CD4-positive, alpha-beta T cell treated with Interleukin-15 for 4 hours (primary cell): ENCODE measurements at places on chromosomes 11 and 22.

DNA sequence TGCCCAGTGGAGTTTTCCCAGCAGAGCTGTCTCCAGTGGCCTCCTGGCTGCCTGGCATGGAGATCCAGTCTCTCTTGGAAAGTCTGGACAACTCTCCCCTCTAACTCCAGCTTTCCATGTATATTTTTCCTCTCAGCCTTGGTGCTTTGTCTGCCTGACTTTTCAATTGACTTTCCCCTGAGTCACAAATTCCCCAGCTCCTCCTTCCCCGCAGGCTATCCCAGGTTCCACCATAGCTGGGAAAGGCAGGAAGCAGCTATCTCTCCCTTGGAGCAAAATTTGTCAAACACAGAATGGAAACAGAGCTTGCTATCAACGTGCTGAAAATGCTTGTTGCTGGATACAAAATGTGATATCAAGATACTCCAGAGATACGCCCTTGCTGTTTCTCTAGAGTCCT lies 384.8 kb downstream of the TMEM135 start:
- DNase-seq = no peak

DNA sequence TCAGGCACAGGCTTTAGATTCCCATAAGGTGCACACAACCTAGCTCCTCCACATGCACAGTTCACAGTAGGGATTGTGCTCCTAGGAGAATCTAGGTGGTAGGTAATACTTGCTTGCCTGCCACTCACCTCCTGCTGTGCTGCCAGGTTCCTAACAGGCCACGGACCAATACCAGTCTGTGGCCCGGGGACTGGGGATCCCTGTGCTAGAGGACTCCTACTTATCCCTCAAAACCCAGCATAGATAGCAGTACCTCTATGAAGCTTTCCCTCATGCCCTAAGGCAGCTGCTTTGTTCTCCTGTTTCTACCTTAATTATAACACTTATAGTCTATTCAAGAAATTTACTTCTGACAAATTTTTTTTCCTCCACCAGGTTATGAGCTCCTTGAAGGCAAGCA lies 36.7 kb downstream of the ARHGAP20 start:
- no peak for DNase-seq

DNA sequence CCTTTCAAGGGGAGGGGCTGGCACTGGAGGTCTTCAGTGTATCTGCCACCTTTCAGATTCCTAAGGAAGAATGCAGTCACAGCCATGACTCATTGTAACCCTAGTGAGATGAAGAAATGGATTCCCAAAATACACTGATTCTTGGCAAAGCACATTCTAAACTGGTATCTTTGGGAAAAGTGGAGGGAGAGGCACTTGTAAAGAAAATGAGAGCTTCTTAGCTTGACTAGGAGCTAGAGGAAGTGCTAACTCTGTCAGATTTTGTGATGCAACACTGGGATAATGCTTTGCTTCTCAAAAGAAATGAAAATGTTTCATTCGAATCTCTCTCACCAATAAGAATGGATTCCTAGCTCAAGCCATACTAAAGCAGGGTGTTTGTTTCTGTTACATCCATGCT lies 14.3 kb downstream of the NRIP3 start:
- DNase-seq = no peak

DNA sequence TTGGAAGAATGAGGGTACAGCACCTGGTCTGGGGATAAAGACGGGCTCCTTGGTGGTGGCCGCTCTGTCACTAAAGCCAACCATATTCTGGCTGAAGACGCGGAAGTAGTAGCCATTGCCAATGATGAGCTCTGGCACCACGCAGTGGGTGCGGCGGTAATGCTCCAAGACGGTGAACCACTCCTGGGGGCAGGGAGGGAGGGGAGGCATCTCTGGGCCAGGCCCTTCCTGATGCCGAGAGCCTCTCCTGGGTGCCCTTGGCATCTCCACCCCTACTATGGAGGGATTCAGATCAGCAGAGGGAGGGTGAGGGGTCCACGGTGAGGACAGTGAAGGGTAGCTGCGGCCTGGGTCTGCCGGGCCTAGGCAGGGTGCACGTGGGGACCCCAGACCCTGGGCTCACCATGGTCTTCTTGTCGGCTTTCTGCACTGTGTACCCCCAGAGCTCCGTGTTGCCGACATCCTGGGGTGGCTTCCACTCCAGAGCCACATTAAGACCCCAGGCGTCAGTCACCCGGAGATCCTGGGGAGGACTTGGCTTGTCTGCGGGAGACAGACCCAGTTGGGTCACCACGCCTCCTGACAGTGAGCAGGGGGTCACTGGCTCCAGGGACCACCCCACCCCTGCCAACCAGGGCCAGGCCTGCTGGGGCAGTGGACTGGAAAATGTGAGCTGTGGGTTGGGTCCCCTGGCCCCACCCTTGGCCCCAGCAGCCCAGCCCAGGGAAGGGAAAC lies 19.5 kb downstream of the MYBPC3 start:
- no peak for DNase-seq

GRCh38 chr11:30451167-30451566 lies 128.3 kb downstream of the ARL14EP start:
- DNase-seq = no peak

DNA sequence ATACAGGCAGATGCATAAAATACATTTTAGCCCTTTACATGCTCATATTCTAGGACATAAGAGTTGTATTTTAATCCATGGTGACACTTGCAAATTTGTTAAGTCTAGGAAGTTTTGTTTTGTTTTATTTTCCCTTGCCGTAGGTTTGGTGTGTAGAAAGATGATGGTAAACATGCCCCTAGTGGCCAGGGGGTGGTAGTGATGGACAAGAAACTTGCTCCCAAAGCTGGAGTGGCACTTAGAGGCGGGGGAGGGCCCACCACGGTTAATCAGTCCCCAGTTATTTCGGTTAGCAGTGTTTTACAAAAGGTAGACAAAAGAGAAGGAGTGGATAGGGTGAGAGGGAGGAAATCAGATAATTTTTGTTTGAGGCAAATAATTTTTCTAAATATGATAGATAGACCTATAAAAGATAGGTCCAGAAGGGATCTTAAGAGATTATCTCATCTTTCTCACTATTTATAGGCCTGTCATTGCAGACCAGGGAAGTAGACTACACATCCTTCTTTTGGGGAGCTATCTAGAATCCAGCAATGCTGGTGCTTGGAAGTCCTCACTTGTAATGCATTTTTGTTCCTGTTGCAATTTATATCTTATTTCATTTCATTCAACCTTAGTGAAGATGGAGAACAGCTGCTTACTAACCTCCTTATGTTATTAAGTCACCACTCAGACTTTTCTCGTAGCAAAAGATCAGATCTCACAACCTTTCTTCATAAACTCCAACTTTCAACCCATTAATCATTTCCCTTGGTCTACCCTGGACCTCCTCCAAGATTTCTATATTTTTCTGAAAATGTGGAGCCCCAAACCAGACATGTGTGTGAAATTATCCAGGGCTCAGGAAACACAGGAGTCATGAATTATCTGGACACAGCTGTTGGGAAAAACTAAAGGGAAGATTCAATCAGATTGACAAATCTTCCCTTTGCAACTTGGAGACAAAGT lies 5.9 kb upstream of the BDNF start:
- no peak for DNase-seq

DNA sequence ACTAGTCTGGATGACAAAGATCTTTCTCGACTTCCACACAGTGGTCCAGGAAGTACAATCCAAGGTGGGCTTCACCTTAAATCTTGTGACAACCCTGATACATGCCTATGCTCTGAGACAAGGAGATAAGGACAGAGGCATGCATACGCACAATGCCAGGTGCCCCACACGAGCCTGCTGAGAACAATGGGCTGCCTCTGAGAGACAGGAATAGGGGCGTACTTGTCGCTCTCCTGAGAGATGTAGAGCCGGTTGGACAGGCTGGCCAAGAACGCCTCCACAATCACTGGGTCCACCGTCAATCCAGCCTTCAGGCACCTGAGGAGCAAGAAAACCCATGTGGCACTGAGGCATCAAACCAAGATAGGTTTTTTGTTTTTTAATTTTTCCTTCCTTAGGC lies 25.5 kb downstream of the SERPIND1 start:
- DNase-seq = no peak

- DNase-seq = no peak
These were observed 675 bp upstream of the OR5AN1 start for GRCh38 chr11:59358020-59358419.

DNA sequence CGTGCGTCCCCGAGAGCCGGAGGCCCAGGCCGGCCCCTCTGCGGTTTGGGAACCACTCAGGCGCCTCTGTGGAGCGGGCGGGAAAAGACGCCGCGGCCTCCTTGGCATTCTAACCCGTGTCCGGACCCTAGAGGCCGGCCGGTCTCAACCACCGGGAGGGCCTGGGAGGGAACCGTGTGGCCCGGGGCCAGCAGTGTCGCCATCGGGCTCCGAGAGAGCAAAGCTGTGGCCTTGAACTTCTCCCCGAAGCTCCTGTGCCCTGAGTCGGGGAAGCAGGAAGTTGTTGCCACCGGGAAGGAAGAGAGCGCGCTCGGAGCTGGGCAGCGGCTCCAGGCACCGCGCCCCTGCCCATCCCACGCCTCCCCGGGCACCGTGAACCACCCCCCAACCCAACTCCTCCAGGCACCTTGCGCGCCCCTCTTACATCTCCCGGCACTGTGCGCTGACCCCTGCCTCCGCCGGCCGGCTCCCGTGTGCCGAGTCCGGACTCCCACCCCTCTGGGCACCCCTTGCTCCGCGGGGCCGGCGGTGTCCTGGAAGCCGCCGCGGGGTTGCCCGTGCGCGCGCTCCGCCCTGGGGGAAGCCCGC lies 80.0 kb upstream of the PPARA start:
- no peak for DNase-seq

DNA sequence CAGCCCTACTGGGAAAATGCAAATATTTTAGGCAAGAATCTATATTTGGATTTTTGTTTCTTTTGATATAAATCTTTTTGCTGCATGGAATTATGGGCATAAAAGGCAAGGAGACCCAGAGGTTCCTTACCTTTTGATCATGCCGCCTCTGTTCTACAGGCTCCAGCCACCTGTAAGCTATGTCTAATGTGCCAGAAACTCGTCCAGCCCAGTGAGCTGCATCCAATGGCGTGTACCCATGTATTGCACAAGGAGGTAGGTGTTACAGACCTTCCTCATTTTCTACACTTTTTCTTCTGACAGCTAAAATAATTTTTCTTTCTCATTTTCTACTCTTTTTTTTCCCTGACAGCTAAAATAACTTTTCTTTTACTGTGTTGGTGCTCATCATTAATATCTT lies 8.2 kb upstream of the BACE1-AS start:
- DNase-seq = no peak

- DNase-seq = no peak
These were observed 33.2 kb downstream of the C11orf96 start for GRCh38 chr11:43975629-43976028.

- DNase-seq = no peak
These were observed 2.5 kb upstream of the SMARCB1 start for GRCh38 chr22:23784215-23784732.

GRCh38 chr11:35907648-35908431 lies 36.0 kb upstream of the LDLRAD3 start:
- no peak for DNase-seq

- DNase-seq = no peak
These were observed 12.7 kb downstream of the OR51B4 start for GRCh38 chr11:5288906-5289550.

GRCh38 chr11:2539371-2540222 lies 94.8 kb downstream of the KCNQ1 start:
- DNase-seq = no peak

- no peak for DNase-seq
These were observed 191.6 kb upstream of the PGR start for GRCh38 chr11:101321222-101321621.

DNA sequence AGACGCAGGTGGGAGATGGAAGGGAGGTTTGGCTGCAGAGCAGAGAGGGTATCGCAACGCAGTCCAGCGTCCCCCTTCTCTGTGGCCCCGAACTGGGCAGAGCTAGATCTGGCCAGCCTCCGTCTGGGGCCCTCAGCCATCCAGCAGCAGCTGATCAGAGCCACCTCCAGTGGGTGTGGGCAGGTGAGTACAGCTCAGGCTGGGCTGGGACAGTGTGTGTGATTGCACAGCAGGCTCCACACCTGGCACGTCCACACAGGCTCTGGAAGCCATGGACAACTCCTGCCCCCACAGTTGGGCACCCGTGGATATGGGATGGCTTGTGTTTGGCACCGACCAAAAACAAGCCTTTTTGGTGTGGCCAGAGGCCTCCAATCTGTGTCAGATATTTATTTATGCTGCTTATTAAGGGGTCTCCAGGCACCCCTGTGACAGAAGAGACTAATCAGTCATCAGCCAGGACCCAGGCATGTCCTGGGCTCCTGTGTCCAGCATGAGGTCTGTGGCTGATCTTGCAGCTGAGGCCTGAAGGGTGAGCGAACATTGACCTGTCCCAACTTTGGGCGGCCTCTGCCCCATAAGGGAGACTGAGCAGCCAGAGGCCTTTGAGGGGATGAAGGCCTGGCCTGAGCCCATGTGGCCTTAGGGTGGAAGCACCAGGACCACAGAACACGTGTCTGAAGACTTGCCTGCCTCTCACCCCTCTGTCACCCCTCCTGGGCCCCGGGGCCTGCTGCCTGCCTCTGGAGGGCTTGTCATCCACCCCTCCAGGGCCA lies 18.6 kb downstream of the POLR3H start:
- DNase-seq = no peak

DNA sequence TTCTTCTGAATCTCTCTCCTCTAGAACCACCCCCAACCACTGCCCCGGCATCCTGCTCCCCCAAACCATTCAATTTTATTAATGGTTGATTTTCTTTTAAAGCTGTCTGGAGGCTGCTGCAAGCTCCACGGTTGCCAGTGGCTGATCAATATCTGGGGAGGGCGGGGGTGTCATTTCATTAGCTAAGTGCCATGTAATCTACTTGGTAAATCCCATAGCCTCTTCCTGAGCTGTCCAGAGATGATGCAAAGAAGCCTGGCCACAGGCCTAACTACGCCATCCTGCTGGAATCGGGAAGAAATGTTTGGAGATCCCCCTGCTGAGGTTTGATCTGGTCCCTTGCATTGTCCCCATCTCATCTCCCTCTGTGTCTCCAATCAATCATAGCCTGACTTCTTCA lies 440.1 kb downstream of the MIAT start:
- DNase-seq = no peak

DNA sequence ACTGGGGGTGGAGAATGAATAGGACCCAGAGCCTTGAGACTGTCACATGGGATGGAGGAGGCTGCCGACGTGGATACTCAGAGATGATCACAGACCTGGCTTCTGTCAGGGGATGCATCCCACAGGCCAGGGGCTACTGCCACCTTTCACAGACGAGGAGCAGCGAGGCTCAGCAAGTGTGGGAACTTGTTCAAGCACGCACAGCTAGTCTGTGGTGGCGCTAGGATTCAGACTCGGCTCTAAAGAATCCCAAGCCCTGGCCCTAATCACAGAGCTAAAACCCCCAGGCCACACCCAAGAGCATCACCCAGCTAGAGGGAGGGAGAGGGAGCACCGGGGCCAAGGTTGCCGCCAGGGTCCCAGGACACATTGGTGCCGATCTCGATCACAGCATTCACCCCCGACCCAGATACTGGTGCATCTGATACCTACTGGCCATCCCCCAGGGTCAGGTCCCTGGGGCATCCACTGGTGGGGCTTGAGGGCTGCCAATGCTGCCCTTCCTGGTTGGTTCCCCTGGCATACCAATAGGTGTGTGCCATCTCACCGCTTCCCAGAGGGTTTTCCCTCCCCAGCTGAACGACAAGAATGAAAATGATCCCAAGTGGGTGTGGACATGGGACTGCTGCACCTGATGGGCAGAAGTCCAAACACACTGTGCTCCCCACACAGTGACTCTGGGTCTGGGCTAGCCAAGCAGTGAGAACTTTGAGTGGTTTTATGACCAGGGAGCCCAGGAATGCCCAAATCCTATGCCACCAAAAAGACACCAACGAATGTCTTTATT lies 6.2 kb downstream of the CHST1 start:
- DNase-seq = no peak
